NCI-H146 (cell line): ENCODE measurements at places on chromosomes 6 and 20.

DNA sequence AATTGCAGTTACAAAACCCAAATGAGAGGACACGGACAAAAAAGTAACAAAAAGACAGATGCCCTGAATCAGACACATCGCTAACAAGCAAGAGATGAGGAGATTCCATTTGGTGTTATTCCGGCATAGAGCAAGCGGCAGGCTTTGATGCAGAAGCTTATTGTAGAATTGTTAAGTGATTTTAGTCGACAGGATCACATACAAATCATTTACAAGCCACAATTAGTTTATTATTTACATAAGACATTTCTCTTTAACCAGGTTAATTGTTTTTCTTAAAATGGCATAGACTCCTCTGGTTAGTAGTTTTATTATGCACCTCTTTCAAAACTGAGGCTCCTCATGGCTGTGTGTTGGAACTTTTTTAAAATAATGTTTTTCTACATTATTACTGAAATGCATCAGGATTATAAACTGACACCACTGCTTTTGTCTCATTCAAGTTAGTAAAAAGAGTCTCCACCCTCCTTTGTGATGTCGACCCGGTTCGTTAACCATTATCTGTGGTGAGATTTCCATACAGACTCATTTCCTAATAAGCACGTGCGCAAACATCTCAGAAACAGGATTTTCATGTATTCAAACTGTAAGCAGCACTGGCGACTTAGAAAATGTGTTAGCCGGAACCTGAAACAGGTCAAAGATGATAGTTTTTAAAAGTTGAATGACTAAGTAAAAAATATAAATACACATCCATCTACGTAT lies 119.8 kb downstream of the COL12A1 start:
- no peak for DNase-seq

DNA sequence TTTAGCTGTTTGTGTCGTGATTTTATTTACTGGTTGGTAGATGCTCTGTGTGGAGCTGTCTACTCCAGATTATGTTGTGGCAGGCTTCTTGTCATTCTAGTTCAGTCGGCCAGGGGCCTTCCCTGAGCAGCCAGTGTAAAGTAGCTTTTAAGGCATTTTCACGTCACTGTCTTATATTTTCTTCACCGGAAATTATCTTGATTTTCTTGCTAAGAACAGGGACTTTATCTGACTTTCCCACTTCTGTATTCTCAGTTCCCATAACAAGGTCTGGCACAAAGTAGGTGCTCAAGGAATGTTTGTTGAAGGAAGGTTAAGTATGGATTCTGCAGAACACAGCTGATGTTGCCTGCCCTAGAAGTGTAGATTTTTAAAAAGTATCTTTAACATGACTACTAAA lies 868 bp downstream of the LTV1 start:
- no peak for DNase-seq

GRCh38 chr6:32147401-32148132 lies 4.2 kb downstream of the PRRT1 start:
- no peak for DNase-seq

- no peak for DNase-seq
Observed at GRCh38 chr6:73577676-73578075, 56.8 kb upstream of the EEF1A1 start.

DNA sequence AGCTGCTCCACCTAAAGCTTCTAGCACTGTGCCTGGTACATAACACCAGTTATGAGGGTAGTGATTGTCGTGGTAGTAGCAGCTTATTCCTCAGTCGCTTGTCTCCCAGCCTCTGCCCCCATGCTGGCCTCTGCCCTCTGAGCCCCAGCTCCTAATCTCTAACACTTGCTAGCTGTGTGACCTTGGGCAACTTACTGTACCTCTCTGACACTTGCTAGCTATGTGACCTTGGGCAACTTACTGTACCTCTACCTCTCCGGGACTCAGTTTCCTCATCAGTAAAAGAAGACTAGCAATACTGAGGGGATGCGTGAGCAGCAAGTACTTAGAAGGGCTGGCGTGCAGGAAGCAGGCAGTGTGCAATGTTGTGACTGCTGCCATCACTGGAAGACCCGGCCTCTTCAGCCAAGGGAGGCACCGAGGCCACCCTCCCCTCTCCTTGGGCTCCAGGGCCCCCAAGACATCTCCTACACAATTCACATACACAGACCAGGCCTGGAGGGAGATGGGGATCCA lies 9.9 kb downstream of the MDFI start:
- no peak for DNase-seq

- DNase-seq = no peak
Observed at GRCh38 chr6:24780206-24780605, 5.5 kb downstream of the GMNN start.

- DNase-seq = no peak
Observed at GRCh38 chr6:43211955-43212354, 17.3 kb downstream of the DNPH1 start.

- DNase-seq = no peak
Observed at GRCh38 chr20:34017610-34018009, 23.9 kb downstream of the RALY start.

DNA sequence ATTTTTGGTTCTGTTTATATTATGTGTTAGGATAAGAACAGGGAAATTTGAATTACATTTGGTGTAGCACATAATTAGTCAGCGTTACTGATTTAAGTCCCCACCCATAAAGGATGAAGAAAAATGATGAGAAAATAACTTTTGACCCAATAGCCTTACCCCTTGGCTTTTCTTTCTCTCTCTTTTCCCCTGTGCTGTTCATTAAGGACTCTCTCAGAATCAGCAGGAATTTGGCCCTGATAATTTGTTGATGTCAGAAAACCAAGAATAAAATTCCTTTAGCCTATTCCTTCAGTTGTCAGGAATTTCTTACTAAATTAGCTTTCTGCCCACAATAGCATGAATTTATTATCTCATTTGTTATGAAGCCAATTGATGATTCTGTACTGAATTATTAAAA lies 18.5 kb downstream of the PLCB1 start:
- DNase-seq = no peak

DNA sequence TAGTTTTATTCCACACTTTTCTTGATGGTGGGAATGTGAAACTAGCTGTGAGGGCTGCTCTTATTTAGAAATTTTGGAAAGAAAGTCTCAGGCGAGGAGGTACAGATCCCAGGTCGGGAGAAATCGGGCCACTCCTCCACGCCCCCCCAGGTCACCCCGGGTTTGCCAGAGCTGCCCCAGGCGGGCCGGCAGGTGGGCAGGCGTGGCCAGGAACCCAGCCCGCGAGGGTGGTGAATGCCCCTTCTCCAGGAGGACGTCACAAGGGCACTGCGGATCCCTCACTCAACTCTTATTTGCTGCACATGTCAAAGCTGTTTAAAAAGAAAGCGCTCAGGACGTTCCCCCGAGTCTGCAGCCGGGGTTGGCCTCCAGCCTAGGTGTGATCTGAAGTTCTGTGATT lies 60.5 kb upstream of the SLCO4A1 start:
- no peak for DNase-seq

GRCh38 chr6:37025621-37026466 lies 20.4 kb downstream of the FGD2 start:
- DNase-seq = no peak

- DNase-seq = no peak
Observed at GRCh38 chr6:2963756-2964155, 7.6 kb downstream of the SERPINB6 start.

GRCh38 chr6:2376429-2377355 lies 131.3 kb upstream of the GMDS start:
- DNase-seq = no peak

GRCh38 chr6:20117474-20117873 lies 94.8 kb downstream of the MBOAT1 start:
- DNase-seq = peak; percentile 62
